ENCODE measurements at places on chromosomes 13 and 19.

- DNase-seq = no peak
Observed at GRCh38 chr19:35904311-35905068, 2.2 kb downstream of the HCST start.

GRCh38 chr13:78040205-78040830 lies 121.7 kb upstream of the EDNRB start:
- no peak for DNase-seq

- no peak for DNase-seq
Observed at GRCh38 chr19:8057545-8058270, 5.1 kb downstream of the CCL25 start.

GRCh38 chr13:21672287-21672680 lies 1.4 kb downstream of the FGF9 start:
- no peak for DNase-seq

DNA sequence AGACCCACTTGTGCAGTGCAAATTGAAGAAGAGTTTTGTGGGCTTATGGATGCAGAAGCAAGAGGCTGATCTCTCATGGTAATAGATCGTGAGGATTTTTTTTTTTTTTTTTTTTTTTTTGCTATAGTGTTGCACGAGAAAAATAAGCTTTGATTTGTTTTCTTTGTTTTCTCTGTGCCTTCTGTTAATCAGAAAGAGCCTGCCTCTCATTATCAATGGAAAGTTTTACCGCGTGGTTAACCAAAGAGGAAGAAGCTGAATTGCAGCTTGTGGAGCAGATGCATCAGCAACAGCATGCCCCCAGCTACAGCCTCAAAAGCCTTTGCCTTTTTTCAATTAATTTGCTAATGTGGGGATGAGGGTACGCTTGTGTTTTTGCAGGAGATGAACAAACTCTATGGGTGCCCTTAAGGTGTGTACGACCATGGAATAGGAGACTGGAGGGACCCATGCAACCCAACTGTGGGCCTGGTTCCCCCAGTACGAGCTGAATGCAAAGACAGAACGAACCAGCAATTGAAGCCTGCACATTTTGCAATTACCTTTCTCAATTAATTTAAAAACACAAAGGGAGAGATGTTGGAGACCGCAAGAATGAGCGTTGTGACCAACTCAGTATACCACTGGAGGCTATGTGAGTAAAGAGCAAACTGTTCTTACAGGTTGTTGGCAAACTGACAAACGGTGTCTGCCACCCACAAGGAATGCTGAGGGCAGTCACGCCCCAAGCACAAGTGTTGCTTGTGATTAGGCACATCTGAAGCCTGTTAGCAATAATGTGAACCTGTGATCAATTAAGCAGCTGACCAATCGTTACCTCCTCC lies 58.6 kb upstream of the SPRY2 start:
- DNase-seq = no peak

DNA sequence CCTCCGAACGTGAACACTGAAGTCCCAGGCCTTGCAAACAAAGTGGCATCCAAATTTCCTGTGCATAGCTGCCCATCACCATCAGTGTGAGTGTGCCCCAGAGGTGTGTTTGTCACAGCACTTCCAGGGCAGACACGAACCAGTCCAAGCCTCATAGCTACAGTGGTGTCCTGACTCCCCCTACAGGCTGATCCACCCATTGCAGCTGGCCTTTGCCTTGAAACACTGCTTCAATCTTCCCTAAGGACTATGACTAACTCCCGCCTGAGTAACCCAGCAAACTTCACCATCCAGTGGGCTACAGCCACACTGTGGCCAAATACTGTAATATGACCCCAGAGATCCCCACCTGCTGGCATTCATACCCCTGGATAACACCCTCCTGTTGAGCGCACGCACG lies 3.9 kb downstream of the ZNF266 start:
- peak; percentile 52 for DNase-seq

GRCh38 chr19:41009700-41010235 lies 18.7 kb downstream of the CYP2B6 start:
- no peak for DNase-seq

GRCh38 chr13:32248801-32249200 lies 66.4 kb downstream of the ZAR1L start:
- no peak for DNase-seq

GRCh38 chr13:51738226-51738905 lies 65.6 kb downstream of the DHRS12 start:
- DNase-seq = no peak

DNA sequence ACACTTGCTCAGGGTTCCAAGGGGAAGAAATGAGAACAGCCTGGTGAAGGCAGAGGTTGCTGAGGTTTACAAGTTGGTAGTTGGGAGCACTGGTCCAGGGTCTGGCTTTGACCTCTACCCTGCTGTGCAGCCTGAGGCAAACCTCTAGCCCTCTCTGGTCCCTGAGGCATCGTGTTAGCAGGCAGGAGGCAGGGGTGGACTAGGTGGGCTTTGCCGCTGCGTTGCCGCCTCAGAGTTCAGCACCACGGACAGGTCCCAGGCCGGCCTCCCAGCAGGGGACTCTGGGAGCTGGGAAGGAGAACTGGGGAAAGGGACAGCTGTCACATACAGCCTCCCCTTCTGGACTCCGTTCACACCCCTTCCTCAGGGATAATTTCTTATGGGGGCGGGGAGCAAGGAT lies 3.1 kb downstream of the NCAN start:
- peak; percentile 44 for DNase-seq

DNA sequence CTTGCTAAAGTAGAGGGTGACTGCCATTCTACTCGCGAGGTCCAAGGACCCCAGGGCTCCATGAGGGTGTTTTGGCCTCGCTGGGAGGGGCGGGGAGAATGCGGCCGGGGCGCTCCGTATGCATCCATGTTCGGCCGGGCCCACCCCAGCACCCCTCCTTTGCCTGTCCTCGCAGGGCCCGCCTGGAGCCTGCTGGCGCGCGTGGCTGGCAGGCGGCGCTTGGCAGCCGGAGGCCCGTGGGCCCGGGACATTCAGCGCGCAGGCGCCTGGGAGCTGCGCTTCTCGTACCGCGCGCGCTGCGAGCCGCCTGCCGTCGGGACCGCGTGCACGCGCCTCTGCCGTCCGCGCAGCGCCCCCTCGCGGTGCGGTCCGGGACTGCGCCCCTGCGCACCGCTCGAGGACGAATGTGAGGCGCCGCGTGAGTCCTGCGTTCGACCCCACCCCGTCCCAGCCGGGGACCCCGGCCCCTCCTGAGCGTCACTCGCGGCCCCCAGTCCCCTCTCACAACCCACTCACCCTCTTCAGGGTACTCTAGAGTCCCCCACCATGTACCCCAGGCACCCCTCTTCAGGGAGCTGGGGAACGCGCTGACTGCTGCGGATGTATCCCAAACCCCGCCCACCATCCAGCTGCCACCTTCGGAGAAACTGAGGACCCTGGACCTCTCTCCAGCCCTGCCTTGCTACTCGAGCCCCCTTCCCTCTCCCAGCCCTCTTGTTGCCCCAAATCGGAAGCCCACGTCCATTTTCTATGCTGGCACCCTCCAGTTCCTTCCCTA lies 4.1 kb downstream of the DLL3 start:
- peak; percentile 74 for DNase-seq

GRCh38 chr19:38433268-38433733 lies at the start of gene RYR1:
Gene RYR1, plus strand, starts transcription at chr19:38433691. Its CDS starts 139 bp downstream, at chr19:38433830.
- DNase-seq = peak; percentile 74

GRCh38 chr13:77513719-77514335 lies 21.7 kb upstream of the SCEL start:
- DNase-seq = no peak

GRCh38 chr19:17109962-17110598 lies 34.5 kb downstream of the MYO9B start:
- DNase-seq = no peak

DNA sequence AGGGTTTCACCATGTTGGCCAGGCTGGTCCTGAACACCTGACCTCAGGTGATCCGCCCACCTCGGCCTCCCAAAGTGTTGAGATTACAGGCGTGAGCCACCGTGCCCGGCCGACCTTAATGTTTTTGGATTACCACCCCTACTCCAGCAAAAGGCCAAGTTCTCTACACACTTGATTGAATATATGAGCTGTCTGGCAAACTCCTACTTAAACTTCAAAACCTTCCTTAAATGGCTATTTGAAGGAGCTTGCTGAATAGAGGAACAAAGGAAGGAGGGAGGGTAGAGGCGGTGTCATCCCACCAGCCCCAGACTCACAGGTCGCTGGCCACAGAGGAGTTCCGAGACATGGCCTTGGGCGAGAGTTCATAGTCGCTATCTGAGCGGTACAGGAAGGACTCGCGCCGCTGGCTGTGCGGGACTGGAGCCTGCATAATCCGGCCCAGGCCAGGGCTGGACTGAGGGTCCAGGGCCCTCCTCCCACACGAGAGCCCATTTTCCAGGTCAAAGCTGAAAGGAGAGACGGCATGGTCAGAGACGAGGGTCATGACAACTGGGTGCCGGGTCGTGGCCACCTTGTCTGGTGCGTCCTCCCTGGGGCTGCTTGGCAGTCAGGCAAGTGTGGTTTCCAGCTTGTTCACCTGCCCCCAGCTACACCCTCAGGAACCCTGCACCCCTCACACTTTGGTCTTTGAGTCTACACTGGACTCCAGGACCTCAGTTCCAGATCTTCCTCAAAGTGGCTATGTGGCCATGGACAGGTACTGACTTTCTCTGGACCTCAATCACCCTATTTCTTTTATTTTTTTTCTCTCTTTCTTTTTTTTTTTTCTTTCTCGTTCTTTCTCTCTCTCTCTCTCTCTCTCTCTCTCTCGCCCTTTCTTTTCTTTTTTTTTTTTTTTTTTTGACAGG lies 4.2 kb downstream of the PDE4C start:
- no peak for DNase-seq

GRCh38 chr13:21297447-21297846 lies 121.0 kb downstream of the MRPL57 start:
- DNase-seq = no peak

GRCh38 chr13:38176664-38177063 lies 173.0 kb upstream of the UFM1 start:
- no peak for DNase-seq

GRCh38 chr19:31354316-31354715 lies 5.1 kb upstream of the TSHZ3 start:
- DNase-seq = no peak

- DNase-seq = no peak
Observed at GRCh38 chr13:104810242-104810641, 1725.2 kb downstream of the EFNB2 start.

- no peak for DNase-seq
Observed at GRCh38 chr13:28684257-28684656, 25.3 kb downstream of the POMP start.

DNA sequence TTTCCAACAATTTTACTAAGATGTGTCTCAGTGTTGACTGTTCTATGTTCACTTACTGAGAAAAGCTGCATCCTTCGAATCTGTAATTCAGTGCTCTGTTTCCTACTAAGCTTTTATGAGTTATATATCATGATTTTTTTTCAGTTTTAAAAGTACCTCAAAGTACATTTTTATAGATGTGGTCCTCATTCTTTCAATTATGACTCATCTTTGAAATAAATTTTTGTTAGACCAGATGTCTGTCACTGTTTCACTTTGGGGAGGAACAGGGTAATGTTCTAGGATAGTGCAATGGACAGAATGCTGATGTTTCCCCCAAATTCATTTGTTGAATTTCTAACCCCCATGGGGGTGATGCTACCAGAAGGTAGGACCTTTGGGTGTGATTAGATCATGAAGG lies 74.8 kb downstream of the NALCN start:
- no peak for DNase-seq

GRCh38 chr19:30856376-30856775 lies 484.2 kb downstream of the ZNF536 start:
- DNase-seq = no peak

DNA sequence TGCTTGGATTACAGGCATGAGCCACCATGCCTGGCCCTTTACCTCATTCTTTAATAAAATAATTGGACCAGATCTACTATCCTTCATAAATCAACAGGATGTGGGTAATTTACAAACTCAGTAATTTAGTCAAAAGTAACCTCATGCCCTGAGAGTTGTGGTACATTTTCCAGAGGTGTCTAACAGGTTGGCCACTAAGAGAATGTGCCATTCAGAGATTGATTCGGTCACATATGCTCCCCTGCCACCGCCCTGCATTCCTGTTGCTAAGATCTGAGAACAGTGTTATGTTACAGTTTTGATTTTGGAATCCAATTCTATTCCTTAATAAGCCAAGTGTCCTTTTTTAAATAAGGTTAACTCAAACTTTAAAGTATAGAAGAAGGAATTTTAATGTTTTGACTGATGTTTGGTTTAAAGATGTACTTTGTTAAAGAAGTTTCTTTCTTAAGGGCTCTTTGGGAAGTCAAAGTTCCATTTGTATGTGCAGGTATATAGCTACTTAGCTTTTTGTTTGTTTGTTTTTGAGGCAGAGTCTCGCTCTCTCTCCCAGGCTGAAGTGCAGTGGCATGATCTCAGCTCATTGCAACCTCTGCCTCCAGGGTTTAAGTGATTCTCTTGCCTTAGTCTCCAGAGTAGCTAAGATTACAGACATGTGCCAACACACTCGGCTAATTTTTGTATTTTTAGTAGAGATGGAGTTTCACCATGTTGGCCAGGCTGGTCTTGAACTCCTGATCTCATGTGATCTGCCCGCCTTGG lies 29.2 kb downstream of the PHF11 start:
- DNase-seq = no peak

GRCh38 chr19:31096062-31096830 lies 253.0 kb downstream of the TSHZ3 start:
- no peak for DNase-seq

DNA sequence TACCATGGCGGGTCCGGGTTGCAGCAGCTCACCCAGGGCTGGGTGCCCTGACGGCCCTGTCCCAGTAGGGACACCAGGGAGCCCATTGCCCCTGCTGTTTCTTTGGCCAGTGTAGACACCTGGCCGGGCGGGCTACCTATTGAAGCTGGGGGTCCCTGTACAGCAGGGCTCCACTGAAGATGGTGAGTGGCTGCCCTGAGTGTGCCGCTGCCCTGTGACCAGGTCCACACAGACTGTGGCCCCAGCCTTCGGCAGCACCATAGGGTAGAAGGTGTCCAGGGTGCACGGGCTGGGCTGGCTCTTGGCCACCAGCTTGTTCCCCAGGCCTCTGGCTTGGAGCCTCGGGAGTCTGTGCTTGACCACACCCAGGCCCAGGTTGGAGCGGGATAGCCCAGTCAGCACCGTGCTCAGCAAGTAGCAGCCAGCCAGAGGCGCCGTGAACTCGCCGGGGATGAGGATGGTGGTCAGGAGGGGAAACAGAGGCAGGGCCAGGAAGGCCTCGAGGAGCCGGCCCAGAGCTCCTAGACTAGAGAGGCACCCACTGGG lies 25.4 kb upstream of the NPAS1 start:
- no peak for DNase-seq

GRCh38 chr19:55777528-55777927 lies 8.6 kb downstream of the RFPL4AL1 start:
- peak; percentile 6 for DNase-seq

- DNase-seq = no peak
Observed at GRCh38 chr19:42424345-42424707, 2.9 kb downstream of the LIPE start.

GRCh38 chr13:108176685-108177274 lies 38.6 kb downstream of the LIG4 start:
- DNase-seq = peak; percentile 74

DNA sequence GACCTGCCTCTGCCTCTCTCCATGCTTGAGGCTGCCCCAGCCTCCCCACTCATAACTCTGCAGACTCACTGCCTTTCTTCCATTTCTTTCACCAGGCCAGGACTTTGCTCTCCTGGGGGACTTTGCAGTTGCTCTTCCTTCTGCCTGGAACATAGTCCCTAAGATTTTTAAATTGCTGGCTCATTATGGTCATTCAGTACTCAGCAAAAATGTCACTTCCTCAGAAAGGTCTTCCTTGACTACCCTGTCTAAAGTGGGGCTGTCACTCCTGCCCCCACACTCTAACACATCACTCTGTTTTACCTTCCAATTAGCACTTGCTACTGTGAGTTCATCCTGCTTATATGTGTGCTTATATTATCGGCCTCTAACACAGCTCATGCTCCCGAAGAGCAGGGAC lies 618.2 kb downstream of the UQCRFS1 start:
- no peak for DNase-seq

GRCh38 chr13:48592688-48593049 lies 59.8 kb upstream of the RCBTB2 start:
- no peak for DNase-seq
